ENCODE measurements at places on chromosomes 7 and 10.

GRCh38 chr10:119654540-119654939, 3.4 kb downstream of the BAG3 start:
- DNase-seq, result no peak

- no peak for DNase-seq
Observed at GRCh38 chr10:71850021-71850742, 869 bp downstream of the PSAP start.

- DNase-seq, result no peak
Observed at GRCh38 chr10:26837139-26837538, 23.6 kb downstream of the ABI1 start.

DNA sequence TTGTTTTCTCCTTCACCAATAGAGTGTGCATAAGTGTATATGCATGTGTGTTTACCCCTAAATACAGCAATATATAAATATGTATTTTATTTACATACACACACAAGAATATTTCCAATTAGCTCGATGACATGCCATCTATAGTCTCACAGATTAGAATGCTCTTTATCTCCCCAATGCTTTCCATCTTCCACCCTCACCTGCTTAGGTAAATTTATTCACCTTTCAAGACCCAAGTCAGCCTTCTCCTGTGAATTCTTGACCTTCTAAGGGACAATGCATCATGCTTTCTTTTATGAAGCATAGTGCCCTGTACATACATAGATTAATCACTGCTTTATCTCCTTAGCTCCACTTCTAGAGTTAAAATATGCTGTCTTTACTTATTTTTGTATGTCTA, 49.7 kb downstream of the SEMA3A start:
- no peak for DNase-seq

- no peak for DNase-seq
Observed at GRCh38 chr7:128932862-128933179, 4.9 kb upstream of the IRF5 start.

- no peak for DNase-seq
Observed at GRCh38 chr7:127239814-127240213, 12.9 kb downstream of the GRM8 start.

GRCh38 chr10:49610458-49611165, 502 bp downstream of the SLC18A3 start:
- no peak for DNase-seq

DNA sequence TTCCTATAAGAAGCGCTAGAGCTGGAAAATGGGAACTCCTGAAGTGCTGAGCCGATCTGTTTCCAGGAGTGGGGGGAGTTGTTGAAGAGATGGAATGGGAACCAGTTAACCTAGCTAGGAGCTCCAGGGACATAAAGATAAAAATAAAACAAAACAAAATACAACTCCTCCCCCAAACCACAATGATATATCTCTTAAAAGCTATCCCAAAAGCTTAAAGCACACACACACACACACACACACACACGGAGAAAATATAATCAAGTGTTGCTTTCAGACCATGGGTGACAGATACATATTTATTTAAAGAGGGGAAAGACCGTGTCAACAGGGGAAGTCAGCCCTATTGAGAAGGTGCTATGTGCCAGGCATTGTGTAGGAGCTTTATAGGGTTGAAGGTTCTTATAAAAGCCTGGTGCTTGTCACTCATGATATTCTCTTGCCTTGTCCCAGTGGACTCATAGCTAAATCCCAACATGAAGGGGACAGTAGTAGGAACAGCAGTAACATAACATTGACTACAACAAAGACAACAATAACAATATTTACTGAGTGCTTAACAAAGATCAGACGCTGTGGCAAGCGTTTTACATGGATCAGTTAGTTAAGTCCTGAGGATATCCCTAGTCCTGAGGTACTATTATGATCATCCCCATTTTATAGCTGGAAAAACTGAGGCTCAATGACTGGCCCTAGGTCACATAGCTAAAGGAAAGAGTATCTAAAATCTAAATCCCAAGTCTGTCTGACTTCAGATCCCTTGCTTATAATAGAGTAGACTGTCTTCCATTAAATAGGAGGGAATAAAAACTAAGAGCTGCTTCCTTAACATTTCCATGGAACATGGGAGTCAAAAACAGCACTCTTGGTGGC, 115.5 kb downstream of the SPAG6 start:
- DNase-seq, result no peak

- DNase-seq, result no peak
Observed at GRCh38 chr10:74058658-74059057, 60.7 kb downstream of the VCL start.

DNA sequence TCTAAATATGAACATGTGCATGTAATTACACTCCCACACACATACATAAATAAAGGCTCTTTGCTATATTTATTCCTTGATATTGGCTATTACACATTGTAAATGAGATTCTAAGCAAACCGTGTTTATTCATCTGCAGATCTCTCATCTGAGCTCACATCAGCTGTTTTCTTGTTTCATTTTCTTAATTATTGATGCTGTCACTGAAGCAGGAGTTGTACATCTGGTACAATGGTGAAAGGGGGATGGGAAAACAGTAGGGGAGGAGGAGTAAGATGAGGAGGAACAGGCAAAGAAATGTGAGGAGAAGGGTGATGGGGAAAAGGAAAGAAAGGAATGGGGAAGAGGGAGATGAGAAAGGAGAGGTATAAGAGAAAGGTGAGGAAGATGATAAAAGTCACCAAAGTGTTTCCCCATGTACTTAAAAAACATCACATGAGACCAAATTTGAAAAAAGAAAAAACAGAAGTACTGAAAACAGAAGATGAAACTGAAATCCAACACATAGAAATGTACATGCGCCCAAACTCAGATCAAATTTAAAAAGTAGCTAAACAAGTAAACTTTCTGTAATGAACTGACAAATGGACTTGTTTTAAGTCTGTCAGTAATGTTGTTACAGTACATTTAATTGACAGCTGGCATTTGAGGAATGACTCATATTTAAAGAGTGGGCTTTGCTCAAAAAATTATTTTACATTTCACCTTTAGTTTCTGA, 472.2 kb downstream of the ARL4A start:
- no peak for DNase-seq

GRCh38 chr10:17766731-17767130, 14.7 kb downstream of the TMEM236 start:
- DNase-seq, result no peak

DNA sequence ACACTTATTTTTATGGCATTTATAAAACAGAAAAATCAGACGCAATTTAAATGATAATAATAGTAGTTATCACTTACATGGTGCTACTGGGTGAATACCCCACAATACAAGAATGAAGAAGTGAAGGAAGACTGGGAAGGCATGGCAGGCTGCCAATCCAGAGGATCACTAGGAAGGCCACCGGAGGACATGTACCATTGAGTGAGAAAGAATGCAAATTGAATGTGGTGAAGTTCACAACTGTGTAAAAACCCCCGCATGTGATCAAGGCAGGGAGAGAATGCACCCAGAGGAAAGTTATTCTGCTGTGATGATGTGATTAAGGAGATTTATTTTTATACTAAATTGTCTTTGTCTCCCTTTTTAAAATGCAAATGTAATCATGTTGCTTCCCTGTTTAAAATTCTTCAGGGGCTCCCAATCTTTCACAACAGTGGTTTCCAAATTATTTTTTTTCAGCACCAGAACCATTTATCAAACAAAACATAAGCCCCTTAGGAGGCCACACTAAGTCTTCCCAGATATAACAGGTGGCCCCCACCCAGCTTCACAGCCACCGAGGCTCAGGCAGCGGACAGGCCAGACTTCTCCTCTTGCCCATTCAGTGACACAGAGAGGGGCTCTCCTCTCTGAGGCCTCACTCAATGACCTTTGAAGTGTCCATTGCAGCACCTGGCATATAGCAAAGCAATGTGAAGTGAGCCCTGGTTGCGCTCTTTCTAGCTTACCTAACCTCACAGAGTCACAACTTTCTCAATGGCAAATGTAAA, 59.6 kb downstream of the FRMPD2 start:
- DNase-seq, result no peak
